Placental epithelial cell (primary cell): ENCODE measurements at places on chromosomes 6 and 20. TPM values are rescaled to one million over a fixed set of nuclear protein-coding genes. Genes with fewer than 3 reads are reported as not detected.

CST4 gene
- total RNA-seq, result not detected in 2 replicates

CGAS gene
- total RNA-seq, result 2.3 and 2.7 TPM in 2 replicates

TRIM10 gene
- total RNA-seq, result not detected in 2 replicates

FLRT3 gene
- total RNA-seq, result 35.9 and 53.4 TPM in 2 replicates

TCP11 gene
- 0.43 and 1.6 TPM in 2 replicates for total RNA-seq

OTOR gene
- total RNA-seq, result not detected in 2 replicates

CNR1 gene
- not detected in 2 replicates for total RNA-seq

WFDC12 gene
- total RNA-seq, result not detected in 2 replicates

MEI4 gene
- total RNA-seq, result 0.22 TPM in 1 of 2 replicates, not detected in the other

HLA-DRB1 gene
- 0.22 and 1.2 TPM in 2 replicates for total RNA-seq

CLDN20 gene
- total RNA-seq, result not detected in 2 replicates

SLC2A10 gene
- total RNA-seq, result 73.6 and 79.7 TPM in 2 replicates

EDEM2 gene
- total RNA-seq, result 31.8 and 49.0 TPM in 2 replicates

SERAC1 gene
- 6.1 and 7.1 TPM in 2 replicates for total RNA-seq

PDYN gene
- not detected in 2 replicates for total RNA-seq
